ENCODE measurements at places on chromosomes 1 and 21. TPM values are rescaled to one million over a fixed set of nuclear protein-coding genes. Genes with fewer than 3 reads are reported as not detected.
A peak's percentile ranks its signal among the peaks of the same experiment; 100 is the strongest.

DNA sequence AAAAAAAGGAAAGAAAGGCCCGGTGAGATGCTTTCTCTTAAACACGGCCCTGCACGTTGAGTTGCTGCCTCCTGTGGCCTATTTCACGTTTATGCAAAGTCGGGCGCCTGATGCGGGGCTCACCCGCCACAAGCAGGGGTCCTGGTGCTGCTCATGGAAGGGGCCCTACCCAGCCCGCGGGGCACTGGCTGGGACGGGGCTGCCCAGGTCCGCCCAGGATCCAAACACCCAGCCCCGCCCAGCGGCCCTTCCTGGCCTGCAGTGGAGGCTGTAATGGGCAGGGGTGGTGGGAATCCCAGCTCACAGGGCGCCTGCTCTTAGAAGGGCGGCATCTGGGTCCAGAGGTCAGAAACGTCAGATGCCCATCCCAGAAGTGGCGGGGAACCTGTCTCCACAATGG, 1.6 kb downstream of the COL6A2 start:
- no peak for DNase-seq

DNA sequence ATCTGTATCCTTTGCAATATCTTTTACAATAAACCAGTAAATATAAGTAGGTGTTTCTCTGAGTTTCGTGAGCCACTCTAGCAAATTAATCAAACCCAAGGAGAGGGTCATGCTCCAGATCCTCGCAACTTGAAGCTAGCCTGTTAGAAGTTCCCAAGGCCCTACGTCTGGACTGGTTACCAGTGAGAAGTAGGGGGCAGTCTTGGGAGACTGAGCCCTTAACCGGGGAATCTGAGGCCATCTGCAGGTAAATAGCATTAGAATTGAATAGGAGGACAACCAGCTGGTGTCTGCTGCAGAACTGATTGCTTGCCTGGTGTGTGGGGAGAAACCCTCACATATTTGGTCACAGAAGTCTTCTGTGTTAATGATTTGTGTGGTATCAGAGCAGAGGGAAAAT, 190.5 kb downstream of the RYR2 start:
- DNase-seq, result no peak

The KRTAP12-2 gene
- not detected for total RNA-seq

DNA sequence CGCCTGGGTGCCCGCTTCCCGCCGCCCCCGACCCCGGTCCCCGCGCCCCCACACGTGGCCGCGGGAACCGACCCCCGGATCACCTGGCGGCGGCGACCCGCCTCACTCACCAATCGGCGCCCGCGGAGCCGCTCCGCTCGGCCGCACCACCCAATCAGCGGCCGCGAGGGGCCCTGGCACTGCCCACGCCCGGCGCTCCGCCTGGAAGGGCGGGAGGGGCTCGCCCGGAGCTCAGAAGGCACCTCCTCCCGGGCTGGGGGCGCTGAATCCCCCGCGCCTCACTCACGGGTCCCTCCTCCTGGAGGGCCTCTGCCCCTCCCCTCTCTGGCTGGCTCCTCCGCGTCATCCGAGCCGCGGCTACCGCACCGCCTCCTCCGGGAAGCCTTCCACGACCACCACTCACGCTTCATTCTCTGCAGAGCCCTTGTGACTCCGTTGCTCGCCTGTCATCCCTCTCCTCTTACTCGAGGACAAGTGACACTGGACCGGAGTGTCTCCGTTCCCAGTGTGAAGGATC, 374 bp downstream of the SH2D5 start:
- peak; percentile 46 for DNase-seq

DNA sequence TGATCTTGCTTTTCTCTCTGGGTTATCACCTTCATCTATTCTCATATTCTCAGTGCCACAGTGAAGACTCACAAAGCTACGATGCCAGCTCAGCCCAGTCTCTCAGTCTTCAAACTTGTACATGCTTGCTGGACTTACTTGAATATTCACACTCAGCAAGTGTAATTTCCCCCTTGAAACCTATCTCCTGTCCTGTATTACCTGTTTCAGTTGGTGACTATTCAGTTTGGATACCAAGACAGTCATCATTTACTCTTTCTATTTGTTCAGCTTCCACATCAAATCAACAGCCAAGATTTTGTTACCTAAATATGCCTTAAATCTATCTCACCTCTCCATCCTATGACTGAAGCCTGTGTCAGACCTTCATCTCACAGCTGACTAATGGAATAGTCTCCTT, 209.7 kb downstream of the LRRC7 start:
- no peak for DNase-seq

- DNase-seq, result no peak
Observed at GRCh38 chr1:163650624-163651023, 328.9 kb downstream of the NUF2 start.

DNA sequence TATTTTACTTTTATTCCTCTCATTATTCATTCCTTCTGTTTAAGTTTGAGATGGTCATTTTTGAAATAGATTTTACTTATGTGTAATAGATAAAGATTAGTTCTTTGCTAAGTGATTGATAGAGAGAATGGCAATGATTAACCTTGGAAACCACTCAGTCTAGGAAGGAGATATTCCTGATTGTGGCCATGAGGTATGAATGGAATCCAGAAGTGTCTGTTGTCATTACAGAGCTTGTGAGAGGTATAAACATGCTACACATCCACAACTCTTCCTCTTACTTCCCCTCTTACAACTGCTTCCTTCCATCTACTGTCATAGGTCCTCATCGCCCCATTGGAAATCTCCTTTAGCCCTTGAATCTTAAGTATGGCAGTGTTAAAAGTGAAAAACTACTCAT, 988.8 kb upstream of the B3GALT2 start:
- DNase-seq, result no peak

The ATXN7L2 gene
- total RNA-seq, result 3.8 TPM

- no peak for DNase-seq
Observed at GRCh38 chr21:41370840-41371684, 9.2 kb downstream of the MX2 start.

The POLR3GL gene
- 18.8 TPM for total RNA-seq

DNA sequence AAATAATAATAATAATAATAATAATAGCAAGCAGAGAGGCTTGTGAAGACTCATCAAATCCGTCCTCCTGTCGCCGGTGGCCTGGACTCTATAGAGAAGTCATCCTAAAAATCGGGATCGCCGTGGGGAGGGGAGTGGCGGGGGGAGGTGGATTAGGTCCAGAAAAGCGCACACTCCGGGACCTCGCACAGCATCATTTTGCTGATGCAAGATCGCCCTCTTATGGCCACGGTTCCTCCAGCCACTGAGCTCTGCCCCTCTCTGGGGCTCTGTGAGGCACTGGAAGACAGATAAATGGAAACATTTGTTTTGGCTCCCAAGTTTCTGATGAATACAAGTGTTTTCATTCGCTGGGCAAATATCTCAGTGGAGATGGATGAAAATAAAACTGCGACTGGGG, 612.0 kb downstream of the MATN1 start:
- DNase-seq, result peak; percentile 18

GRCh38 chr1:221708076-221708571, 33.8 kb downstream of the DUSP10 start:
- no peak for DNase-seq

The GPR37L1 gene
- total RNA-seq, result not detected

The FCAMR gene
- total RNA-seq, result not detected

The PADI2 gene
- total RNA-seq, result not detected

- DNase-seq, result peak; percentile 94
Observed at GRCh38 chr1:19765623-19766022, 34.1 kb downstream of the TMCO4 start.

DNA sequence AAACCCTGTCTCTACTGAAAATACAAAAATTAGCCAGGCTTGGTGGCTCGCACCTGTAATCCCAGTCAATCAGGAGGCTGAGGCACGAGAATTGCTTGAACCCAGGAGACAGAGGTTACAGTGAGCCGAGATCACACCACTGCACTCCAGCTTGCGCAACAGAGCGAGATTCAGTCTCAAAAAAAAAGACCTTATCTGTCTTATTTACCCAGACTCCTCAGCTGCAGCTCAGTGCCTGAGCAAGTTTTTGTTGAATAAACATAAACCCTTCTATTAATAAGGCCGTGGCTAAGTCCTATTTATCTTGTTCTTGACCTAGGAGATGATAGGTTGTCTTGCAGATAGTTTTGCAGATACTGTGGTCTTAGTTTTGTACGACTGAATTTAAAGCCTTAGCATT, 136.4 kb upstream of the TMEM51 start:
- DNase-seq, result no peak

The BARHL2 gene
- total RNA-seq, result not detected

The STUM gene
- total RNA-seq, result not detected

The KRTAP6-1 gene
- not detected for total RNA-seq

DNA sequence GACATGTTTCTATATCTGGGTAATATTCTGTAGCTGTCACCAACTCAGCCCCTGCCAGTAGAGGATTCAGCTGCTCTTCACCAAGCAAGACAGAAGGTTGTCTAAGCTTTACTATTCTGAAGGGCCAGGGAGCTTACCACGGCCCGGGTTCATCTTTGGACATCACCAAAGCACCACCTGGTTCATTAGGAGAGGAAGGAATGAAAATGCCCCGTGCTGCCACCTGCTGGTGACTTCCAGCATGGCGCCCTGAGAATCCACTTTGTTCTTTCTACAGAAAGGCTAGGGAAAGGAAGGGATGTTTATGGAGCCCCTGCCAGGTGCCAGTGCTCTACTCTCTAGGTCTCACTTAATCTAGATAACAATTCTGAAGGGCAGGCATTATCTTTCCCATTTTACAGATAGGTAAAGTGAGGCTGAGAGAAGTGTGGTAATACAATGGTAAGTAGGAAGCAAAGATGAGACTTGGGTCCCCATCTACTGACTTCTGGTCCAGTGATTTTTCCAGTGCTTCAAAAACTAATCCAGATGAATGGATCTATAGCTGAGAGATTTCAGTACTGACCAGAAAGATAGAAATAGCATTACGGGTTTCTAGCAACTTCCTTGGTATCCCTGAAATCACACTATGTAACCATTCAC, 79.5 kb downstream of the BEND5 start:
- peak; percentile 29 for DNase-seq

DNA sequence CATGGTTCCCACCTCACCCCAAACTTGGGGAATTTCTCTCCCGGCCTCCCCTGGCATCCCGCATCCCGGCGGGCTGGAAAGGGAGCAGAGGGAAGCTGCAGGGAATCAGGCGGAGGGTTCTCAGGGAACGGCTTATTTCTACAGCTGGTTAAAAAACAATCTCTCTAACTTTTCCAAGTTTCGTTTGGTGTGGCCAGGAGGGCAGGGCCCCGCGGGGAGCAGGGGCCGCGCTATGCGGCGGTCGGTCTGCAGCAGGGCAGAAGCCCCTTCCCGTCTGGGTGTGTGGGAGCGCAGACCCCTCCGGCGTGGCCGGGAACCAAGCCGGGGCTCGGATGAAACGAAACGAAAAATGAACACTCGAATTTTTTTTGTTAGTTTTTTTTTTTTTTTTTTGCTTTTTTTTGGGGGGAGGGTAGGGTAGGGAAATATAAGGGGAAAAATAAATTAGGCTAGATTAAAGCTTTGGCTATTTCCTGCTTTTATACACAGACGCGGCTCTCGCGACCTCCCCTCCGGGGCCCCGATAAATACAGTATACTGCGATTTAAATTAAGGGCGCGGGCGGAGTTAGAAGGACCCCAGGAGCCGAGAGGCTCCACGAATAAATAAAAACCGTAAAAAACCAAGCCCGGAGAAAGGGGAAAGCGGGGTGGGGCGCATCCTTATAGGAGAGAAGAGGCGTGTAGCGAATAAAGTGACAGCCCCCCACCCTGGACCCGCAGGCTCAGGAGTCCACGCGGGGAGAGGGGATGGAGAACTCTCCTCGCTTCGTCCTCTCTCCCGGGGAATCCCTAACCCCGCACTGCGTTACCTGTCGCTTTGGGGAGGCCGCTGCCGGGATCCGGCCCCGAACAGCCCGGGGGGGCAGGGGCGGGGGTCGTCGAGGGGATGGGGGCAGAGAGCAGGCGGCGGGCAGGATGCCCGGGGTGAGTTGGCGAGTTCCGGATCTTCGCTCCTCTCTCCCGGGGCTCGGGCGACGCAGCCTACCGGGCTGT, 2.1 kb downstream of the POU3F1 start:
- DNase-seq, result no peak

GRCh38 chr1:226678251-226678650, 60.8 kb downstream of the ITPKB start:
- DNase-seq, result no peak

The OR2W3 gene
- not detected for total RNA-seq

The LORICRIN gene
- not detected for total RNA-seq

GRCh38 chr1:190679983-190680382, 202.3 kb upstream of the BRINP3 start:
- DNase-seq, result no peak

DNA sequence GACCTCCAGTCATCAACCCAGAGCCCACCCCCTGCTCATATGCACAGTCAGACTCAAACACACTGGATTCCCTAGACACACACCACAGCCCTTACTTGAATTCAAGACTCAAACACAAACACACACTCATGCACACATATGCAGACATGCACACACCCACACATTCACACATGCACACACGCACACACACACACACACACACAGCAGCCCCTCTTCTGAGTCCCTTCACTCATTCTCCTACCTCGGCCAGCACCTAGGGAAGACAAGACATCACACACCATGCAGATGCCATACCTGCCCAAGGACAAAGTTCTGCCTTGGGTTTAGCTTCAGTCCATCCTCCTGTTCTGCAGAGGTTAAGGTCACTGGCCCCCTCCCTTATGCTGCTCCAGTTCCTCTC, 1.6 kb upstream of the HCRTR1 start:
- no peak for DNase-seq

DNA sequence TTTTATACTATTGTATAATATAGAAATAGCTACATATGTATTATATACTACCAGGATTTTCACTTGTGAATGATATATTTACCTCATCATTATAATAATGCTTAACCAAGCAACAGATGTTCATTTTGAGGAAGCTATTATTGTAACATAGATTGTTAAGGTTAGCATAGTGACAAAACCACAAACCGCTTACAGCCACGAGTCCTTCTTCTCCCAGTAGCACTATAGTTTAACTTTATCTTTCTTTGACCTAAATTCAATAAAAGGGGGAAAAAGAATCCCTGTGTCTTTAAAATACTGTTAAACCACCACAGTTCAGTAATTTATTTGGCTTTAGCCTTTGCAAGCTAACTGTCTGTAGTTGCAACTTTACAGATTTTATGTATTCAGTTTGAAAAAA, 1039.4 kb upstream of the B3GALT2 start:
- no peak for DNase-seq

The OR2T6 gene
- total RNA-seq, result not detected

DNA sequence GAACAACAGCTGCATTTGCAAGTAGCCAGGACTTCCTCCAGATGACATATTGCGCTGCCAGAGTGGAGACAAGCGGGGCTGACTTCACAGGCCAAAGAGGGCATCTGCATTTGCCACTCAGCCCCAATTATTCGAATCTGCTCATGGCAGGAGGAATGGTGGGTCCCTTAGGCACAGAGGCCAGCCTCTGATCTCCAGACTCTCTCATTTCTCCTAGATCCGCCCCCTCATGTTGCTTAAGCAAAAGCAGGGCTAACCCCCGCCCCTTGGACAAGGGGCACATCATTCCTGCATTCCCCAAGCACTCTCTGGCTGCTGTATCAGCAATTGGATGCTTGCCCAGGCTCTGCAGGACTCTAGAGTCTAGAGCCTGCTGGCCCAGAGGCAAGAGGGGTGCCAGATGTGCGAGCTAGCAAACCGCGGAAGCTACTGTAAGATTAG, 262.4 kb downstream of the ST6GALNAC3 start:
- no peak for DNase-seq

GRCh38 chr1:246364415-246364941, 142.6 kb downstream of the SMYD3 start:
- DNase-seq, result no peak

Data from endothelial cell of umbilical vein (primary cell).